ENCODE measurements at places on chromosomes 4 and X.

GRCh38 chr4:156865451-156865850, 106.1 kb downstream of the PDGFC start:
- DNase-seq: no peak

DNA sequence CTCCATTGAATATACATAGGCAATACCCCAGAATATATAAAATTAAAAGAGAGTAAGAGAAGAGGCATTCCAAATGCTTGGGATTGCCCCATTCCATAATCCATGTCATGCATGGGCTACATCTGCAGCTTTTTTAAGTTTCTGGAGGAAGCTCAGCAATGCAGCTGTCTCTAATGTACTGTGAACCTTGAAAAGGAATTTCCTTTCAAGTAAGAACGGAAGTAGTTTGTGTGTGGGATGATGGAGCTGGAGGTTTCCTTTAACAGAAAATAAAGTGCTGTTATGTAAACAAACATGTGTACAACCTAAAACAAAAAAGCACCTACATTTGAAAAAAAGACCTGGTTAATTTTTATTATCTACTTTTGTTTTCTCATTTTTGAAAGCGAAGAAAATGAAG, 303.5 kb downstream of the BMPR1B start:
- DNase-seq: no peak

GRCh38 chr4:7419961-7420660, 14.6 kb downstream of the PSAPL1 start:
- no peak for DNase-seq

DNA sequence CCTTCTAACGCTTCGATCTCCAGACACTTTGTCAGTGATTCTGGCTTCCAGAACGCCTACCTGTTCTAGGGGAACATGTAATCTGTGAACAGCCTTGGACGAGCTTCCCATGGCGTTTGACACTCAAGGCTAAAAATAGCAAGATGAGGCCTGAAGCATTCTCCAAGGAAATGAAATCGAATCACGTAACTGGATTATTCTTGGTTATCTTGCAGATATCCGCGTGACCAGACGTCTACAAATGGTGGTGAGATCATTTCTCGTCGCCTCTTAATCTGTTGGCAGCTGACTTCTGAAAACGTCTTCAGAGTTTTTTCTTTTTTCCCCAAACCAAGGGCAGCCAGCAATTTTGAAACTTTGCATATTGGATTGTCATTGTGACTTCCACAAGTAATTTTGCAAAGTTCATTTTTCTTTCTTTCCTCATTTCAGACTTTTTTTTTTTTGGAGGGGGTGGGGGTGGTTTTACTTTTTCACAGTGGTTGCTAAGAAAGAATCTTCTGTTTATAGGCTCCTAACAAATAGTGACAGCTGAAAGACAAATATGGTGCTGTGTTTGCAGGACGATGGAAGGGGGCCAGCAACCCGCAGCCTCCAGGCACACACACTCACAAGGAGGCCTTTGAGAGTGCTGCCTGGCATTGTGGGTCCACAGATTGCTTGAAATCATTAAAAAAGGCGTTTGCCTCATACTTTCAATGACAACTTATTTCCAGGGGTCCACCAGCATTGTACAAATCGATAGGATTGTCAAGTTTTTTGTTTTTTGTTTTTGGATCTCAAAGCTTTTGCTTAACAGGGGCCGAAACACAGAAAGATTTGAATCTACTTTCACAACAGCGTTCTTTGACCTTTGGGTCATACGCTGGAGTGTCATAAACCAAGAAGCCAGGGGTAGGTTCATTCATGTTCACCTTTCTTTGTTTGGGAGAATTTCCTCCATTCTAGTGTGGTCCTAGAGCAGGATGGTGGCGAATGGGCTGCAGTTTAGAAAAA, 32.4 kb upstream of the PDLIM3 start:
- DNase-seq: no peak

- DNase-seq: no peak
These were observed 1609.2 kb downstream of the STIM2 start for GRCh38 chr4:28469886-28470285.

DNA sequence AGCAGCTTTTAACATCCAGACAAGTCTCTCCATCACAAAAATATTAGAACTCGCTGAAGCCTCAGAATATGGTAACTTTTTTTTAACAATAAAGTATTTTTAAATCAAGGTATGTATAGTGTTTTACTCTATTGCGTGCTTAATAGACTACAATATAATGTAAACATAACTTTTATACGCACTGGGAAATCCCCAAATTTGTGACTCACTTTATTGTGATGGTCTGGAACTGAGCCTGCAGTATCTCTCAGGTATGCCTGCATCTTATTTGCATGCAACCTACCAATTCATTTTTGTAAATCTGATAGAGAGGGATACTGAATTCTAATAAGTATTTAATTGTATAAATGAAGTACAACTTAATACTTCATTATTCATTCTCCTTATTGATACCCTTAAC, 823.5 kb downstream of the ADGRL3 start:
- DNase-seq: no peak

DNA sequence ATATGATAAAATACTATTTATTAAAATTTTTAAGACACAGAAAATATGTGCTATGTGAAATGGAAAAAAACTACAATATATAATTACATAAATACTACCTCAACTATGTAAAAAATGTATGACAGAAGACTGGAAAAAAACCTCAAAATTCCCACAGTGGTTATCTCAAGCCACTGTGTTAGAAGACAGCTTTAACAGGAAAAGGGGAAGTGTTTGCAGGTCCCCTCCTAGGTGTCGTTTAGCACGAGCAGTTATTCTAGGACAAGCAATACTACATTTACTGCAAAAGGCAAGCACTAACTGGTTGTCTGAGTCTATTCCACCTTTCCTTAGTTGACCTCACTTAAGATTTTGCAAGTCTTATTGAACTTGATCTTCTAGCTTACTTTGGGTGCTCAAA, 44.9 kb upstream of the PHF8 start:
- DNase-seq: no peak

- no peak for DNase-seq
These were observed 331.0 kb upstream of the EMCN start for GRCh38 chr4:100848841-100849240.

DNA sequence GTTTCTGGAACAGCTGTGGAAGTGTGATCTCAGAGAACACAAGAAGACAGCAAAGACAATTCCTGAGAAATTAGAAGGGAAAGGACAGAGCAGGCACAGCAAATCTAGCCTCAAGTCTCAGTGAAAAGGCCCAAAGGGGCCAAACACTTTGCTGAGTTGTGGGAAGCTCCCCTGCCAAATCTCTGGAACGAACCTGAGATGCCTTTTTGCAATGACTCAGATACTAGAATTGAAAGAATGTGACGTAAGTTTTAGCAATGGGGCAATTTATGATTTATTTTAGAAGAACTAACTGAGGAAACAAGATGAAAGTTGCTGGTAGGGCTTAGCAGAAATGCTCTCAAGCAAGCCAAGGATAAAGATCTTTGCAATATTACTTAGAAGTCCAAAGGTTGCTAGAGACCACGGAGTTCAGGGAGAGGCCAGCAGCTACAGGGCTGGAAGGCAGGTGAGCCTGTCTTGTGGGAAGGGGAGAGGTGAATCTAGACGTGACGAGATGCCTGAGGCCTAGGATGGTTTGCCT, 92.8 kb downstream of the AMELX start:
- no peak for DNase-seq

DNA sequence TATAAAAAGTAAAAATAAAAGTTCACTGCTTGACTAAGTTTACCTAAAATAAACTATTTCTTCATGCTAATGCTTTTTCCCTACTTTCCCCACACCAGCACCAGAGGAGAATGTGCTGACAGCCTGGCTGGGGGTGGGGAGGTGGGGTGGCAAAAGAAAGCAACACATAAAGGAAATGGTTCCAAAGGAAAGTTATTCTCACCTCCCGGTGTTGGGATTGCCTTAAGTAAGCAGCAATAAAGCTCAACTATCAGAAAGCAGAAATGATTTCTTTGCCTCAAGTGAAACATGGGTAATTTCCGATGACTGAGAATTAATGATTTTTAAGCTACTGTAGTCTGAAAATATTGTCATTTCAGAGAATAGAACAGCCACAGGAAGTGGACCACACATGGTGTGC, 84.5 kb upstream of the DKK2 start:
- no peak for DNase-seq

GRCh38 chr4:105194328-105195231, 47.9 kb downstream of the TET2 start:
- no peak for DNase-seq

DNA sequence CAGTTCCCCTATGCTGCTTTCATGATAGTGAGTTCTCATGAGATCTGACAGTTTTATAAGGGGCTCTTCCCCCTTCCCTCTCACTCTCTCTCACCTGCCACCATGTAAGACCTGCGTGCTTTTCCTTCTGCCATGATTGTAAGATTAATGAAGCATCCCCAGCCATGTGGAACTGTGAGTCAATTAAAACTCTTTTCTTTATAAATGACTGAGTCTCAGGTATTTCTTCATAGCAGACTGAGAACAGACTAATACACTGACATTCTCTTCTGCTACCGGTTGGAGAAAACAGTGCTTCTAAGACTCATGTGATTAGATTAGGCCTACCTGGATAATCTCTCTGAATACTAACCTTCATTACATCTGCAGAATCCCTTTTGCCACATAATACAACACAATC, 45.4 kb upstream of the TRPC5OS start:
- no peak for DNase-seq

DNA sequence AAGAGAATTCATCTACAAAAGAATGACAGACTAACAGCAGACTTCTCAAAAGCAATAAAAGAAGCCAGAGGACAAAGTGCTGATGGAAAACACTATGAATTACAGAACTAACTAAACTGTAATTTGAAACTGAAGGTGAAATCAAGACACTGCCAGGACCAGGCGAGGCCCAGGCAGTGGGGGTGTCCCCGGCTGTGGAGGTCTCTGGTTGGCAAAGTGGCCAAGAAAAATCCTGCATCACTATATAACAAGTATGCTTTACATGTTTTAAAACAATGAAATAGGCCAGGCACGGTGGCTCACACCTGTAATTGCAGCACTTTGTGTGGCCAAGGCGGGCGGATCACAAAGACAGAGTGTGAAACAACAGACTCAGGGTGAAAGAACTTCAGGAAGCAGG, 32.9 kb downstream of the CHM start:
- DNase-seq: no peak

GRCh38 chr4:176949029-176949428, 156.3 kb upstream of the VEGFC start:
- no peak for DNase-seq

- DNase-seq: no peak
These were observed 504.3 kb downstream of the RAB28 start for GRCh38 chr4:12979797-12980196.

DNA sequence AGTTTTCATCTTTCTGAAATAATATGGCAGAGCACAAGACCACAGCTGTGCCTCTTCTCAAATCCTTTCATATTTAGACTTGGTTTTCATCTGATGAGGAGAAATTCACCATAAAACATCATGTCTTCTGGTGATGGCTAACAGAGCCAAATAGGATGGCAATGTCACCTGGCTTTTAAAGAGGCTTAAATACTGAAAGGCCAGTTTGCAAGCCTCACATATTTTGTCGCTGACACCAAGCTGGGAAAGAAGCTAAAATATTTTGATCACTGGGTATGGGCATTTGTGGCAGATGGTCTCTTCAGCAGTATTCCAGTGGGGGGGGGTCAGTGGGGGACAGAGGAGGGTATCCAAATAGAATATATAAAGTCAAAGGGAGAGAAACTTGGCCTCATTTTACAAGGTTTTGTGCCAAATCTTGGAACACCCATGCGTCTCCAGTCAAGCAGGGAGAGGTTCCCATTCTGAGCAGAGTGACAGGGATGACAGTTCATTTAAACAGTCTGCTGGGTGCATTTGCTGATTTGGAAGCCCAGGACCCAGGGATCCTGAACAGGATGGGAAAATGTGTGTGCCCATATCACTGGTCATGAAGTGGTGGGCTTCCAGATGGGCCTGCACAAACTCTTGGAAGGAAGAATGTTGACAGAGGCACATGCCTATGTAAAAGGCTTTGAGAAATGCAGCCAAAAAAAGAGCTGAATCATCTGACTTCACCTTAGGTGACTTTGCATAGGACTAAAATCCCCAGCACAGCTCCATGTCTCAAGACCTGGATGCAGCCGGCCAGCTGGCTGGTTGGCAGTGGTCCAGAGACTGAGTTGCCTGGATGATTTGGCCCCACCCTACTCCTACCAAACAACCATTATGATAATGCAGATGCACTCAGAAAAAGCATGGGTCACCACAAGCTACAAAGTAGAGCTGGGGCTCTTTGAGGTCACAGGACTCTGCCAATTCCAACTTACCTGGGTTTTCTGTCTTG, 484.4 kb upstream of the NR3C2 start:
- DNase-seq: peak; percentile 1

DNA sequence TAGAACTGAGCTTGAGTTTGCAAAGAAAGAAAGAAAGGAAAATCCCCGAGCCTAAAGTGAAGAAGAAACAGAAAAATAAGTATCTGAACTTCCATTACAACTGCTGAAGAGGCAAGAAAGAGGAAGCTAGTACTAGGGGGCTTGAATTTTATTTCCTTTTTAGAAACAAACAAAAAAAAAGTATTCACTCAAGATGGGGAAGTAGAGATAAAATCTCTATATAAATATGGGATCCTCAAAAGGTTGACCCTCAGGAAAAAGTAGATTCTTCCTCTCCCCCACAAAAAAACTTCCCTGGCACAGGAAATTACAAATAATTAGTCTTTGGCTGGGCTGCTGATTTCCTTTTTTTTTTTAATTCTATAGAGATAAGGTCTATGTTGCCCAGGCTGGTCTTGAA, 16.0 kb downstream of the LRBA start:
- DNase-seq: no peak
